Ovary (tissue), 10 donors: ENCODE measurements at places on chromosomes 1 and 21.
A peak's percentile ranks its signal among the peaks of the same experiment; 100 is the strongest.

DNA sequence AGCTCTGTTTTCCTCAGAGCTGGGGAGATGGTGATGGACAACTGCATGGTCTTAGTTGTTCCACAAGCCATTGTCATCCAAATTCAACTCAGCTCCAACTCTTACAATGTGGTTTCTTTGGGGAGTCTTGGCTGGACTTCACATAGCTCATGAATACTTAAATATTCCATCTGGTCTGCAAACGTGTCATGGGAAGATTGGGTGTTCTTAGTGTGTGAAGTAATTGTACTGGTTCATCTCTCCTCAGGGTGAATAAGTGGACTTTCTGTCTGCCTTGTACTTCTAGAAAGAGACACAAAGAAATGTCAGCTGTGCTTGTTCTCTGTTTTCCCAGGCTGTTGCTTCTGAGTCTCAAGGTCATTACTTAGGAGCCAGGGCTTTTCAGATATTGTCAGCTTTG lies 106.6 kb downstream of the VPS13D start:
- no peak for DNase-seq

DNA sequence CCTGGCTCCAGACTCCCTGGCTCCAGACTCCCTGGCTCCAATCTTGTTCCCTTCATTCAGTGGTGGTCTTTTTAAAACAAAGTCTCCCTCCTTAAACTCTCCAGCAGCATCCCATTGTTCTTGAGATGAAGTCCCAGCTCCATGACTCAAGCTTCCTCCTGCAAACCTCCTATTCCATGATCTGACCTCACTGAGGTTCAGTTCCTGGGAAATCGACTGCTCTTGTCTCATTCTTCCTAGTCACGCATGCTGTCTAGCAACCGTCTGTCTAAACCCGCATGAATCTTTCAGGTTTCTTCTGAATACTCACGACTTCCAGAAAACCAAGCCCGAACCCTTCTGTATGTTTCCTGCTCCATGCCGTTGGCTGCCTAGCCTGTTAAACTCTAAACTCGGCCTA lies 91.9 kb downstream of the RAVER2 start:
- no peak for DNase-seq

- no peak for DNase-seq
These were observed 175.0 kb downstream of the KAZN start for GRCh38 chr1:14773396-14774025.

- no peak for DNase-seq
These were observed 99.3 kb downstream of the CEP350 start for GRCh38 chr1:180053594-180054567.

DNA sequence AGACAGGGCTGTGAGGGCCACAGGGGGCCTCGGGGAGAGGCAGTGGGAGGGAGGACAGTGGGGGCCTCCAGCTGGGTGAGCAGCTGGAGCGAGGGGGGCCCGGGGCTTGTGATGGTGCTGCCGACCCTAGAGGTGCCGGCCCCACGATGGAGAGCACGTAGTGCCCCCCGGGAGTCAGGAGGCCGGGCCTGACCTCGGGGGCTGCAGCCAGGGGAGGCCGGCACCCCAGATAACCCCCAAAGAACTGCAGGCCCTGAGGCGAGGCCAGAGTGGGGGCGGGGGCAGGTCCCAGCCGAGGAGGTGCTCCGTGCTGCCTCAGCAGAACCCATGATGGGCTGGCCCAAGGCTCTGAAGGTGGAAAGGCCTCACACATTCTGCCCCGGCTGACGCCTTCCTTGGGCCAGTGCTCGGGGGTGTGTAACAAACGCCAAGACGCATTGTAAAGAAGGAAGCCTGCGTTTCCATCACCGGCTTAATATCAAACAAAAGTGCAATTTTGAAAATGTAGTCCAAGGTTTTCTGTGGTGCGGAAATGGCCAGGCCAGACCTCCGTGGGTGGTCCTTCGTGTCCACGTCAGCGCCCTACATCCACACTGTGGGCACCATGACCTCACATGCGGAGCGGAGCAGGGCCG lies 55.2 kb downstream of the COL6A1 start:
- peak; percentile 68 for DNase-seq

DNA sequence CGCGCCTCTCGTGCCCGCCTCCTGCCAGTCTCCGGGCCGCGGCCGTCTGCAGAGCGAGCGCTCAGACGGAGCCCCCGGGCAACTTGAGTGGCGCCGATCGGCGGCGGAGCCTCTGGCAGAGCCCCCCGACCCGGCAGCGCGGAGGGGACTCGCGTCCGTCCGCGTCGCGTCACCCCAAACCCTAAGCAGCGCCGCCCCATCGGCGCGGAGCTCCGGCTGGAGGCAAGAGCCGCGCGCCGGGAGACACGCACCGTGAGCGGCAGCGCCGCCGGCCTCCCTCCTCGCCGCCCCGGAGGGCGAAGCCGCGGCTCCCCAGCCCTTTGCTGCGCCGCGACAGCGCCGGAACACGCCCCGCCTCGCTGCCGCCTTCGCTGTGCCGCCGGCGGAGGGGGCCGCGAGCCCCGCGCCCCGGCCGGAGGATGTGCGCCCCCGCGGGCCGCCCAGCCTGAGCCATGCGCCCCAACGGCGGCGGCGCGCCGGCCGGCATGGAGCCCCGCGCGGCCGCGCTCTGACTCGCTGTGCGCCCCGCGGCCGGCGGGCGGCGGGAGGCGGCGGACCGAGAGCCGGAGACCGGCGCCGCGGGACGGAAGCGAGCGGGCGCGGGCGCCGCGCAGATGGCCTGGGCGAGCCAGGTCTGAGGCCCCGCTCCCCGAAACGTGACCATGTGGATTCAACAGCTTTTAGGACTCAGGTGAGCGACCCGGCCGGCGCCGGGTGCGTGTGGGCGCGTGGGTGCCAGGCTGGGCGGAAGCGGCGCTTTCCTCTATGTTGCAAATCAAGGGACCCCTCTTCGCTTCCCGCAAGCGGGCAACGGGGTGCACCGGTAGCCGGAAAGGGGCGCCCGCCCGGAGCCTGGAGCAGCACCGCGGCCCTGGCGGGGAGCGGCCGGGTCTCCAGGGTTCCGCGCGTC lies 610 bp downstream of the AJAP1 start:
- peak; percentile 51 for DNase-seq

GRCh38 chr21:35090403-35090802 lies 41.3 kb upstream of the RUNX1 start:
- DNase-seq: no peak

DNA sequence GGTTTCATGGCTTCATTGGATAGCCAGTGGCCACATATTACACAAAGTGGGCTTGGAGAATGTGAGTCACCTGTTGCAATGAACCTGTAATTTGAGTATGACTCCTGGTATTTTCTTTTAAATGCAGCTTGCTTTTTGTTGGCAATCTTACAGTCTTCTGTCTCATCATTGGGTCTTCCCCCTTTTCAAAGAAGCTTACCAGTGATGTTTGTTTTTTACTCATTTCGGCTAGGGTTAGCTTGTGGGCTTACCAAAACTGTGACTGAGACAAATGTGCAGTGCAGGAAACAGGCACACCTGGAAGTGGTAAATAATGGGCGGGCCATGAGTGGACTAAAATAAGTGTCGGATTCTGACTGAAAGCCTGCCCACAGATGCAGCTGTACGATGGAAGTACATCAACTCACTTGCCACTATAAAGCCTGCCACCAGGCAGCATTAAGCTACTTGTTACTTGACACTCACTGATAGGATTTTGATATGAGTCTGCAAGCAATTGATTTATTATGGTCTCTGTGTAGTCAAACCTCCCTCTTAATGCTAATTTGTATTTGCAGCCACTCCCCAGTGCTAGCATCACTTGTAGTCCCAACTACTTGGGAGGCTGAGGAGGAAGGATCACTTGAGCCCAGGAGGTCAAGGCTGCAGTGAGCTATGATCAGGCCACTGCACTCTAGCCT lies 4.2 kb downstream of the HHAT start:
- no peak for DNase-seq

DNA sequence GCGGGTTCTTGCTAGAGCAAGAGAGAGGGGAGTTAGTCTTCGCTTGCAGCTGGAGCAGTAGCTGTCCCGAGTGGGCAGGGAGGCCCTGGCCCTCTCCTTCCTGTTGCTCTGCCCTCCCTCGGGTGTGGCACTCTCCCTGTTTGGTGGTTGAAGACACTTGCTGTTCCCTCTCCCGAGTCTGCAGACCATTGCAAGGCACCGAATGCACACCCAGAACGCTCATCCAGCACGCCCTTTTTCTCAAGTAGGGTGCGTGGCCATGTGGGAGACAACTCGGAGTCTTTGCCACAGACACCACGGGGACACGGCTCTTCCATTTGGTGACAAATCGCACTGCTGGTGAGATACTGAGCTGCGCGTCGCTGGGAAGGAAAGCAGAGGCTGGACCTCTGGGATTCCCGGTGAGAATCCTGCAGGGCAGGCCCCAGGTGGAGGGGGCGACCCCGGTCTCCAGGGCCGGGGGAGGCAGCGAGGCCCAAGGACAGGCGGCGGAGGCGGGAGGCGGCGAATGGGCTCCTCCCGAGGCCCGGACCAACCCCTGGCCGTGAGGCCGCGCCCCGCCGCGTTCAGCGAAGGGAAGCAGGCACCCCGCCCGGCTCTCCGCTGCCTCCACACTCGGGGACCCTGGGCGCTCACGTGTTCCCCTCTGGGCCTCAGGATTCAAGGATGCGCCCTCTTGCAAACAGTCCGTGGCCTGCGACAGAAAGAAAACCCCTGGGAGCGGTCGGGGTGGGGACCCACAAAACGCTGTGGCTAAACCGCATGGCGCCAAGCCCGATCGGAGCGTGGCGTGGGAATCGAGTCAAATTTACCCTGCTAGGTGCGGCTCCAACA lies 10.4 kb upstream of the TMEM200B start:
- no peak for DNase-seq

GRCh38 chr1:116807394-116808199 lies 53.4 kb downstream of the CD2 start:
- no peak for DNase-seq

DNA sequence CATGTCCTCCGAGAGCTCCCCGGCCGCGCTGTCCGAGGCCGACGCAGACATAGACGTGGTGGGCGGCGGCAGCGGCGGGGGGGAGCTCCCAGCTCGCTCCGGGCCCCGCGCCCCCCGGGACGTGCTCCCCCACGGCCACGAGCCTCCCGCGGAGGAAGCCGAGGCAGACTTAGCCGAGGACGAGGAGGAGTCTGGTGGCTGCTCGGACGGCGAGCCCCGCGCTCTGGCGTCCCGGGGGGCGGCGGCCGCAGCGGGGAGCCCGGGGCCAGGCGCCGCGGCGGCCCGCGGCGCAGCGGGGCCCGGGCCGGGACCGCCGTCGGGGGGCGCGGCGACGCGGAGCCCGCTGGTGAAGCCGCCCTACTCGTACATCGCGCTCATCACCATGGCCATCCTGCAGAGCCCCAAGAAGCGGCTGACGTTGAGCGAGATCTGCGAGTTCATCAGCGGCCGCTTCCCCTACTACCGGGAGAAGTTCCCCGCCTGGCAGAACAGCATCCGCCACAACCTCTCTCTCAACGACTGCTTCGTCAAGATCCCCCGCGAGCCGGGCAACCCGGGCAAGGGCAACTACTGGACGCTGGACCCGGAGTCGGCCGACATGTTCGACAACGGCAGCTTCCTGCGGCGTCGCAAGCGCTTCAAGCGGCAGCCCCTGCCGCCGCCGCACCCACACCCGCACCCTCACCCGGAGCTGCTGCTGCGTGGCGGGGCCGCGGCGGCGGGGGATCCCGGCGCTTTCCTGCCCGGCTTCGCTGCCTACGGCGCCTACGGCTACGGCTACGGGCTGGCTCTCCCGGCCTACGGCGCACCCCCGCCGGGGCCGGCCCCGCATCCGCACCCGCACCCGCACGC lies 547 bp downstream of the FOXD2 start:
- no peak for DNase-seq

- no peak for DNase-seq
These were observed 948.4 kb downstream of the MRPL39 start for GRCh38 chr21:24658926-24659325.
